Mammary epithelial cell (primary cell): ENCODE measurements at places on chromosomes 1 and 21.

DNA sequence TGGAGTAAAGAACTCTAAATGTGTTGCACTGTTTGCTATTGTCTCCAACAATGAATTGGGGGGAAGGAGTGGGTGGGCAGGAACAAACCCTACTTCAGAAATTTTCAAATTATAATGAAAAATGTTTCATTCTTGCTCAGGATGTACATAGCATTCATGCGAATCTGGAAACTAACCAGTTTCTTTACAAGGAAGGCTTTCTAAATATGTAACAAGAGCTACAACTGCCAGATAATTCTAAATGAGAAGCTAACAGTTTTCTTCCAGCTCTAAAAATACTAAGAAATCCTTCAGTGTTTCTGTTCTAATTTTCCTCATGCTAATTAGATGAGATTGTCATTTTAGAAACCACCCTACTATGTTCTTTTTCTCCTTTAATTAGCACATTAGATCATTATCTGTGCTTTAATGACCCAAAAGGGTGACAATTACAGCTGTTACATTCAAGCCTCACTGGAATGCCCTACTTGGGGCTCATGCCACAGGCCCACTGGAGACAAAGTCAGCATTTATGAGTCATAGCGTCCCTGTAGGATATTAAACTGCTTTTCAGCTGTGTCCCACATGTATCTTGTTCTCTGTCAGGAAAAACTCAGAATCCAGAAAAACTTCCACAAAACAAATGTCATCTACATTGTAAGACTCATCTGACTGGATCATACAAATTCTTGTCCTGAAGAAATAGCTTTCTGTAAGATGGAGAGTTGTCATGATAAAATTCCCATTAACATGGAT lies 804.6 kb upstream of the CXADR start:
- no peak for DNase-seq

- no peak for DNase-seq
Measured at GRCh38 chr1:158249646-158250045, 4.6 kb upstream of the CD1A start.

DNA sequence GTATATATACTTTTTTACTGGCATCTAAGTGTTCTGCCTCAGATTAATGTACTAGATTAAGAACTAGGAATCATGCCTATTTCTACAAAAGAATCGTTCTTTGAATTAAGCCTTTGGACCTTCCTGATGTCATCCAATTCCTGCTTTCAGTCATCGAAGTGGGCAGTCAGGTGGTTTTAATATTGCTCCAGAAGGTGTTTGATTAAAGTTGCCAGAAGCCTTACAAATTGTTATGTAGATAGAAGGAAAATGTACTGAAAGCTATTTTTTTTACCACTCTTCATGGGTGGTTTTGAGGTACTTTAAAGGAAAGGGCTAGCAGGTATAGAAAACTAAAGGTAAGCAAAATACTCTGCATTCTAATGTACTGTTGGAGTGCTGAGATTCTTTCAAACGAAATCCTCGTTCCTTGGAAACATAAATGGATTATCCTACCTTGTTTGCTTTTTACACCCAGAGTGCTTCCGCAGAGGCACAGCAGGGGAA lies 716 bp downstream of the CTBS start:
- peak; percentile 13 for DNase-seq

- no peak for DNase-seq
Measured at GRCh38 chr1:42806171-42806570, 10.8 kb upstream of the ERMAP start.

- DNase-seq, result no peak
Measured at GRCh38 chr1:161491472-161491871, 13.8 kb upstream of the FCGR2A start.

DNA sequence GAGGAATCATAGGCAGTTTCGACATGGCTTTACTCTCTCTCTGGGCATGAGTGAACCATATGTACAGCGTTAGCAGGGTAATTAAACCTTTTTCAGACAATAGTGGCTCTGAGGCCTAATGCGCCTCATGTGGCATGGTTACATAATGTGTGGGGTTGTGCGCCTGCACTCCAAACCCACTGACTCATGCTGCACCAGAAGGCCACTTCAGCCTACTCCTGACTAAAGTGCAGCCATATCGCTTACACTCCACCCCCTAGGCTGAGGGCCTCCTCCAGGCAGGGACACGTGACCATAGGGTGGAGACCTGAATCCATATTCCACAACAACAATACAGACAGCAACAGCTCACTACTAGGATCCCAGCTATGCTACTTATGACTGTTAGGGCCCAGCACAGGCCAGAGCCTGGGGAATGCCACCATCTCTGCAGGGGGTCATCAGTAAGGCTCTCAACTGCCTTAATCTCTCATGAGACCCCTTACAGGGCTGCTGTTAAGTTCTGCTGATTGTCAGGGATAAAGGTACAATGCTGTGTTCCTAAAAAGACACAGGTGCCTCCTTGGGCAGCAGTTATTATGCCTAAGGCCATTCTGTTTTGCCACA lies 13.4 kb upstream of the ODF2L start:
- DNase-seq, result no peak

GRCh38 chr21:42156690-42157605 lies 62.0 kb upstream of the ABCG1 start:
- DNase-seq, result no peak

GRCh38 chr21:19998453-19998852 lies 999.8 kb upstream of the NCAM2 start:
- no peak for DNase-seq

GRCh38 chr1:91621907-91622306 lies 121.3 kb downstream of the CDC7 start:
- DNase-seq, result no peak

- no peak for DNase-seq
Measured at GRCh38 chr1:154861607-154862094, 8.4 kb downstream of the KCNN3 start.

DNA sequence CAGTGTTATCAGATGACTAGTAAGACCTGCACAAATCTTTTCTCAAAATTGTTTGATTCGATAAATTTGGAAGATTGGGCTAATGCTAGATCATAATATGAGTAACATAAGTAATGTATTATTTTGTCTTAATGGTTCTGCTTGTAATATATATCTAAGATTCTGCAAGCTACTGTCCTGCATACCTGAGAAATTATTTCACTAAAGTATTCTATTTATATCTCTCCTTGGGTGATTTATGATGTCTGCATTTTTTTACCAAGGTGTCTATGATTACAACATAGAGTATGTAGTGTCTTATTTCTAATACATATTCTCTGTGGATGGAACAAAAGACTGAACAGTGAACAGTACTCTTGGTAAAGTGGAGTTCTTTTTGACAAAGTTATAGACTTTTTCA lies 166.6 kb downstream of the CLEC20A start:
- peak; percentile 47 for DNase-seq

DNA sequence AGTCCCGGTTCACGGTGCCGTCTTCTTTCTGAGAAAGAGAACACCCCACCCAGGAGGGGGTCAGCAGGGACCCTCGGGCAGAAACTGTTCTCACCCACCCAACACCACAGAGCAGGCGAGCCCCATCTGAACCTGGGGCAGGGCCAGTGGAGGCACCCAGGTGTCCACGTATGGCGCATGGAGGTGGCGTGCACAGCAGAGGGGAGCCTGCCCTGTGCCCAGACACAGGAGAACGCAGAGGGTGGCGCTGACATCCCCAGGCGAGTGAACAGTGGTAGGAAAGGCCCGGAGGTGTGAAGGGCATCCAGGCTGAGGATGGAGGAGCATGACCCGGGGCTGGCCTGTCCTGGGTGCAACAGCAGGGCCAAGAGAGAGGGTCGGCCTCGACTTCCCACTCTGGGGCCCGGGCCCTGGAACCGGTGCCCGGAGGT lies 91.1 kb downstream of the STUM start:
- DNase-seq, result no peak

DNA sequence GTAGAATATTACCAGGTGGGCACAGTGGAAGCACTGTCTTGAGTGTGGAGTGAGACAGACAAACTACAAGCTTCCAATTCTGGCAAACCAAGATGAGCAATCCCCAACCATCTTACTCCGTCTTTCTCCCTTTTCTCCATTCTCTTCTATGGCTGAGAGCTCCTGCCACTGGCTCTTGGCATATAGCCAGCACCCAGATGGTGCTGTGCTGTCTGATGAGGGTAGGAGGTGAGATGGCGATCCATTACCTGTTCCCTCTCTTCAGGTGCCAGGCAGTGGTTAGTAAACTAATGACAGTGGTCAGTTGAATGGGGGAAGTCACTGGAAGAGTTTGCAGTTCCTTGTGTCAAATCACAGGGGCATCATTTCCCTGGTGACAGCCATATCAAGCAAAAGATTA lies 108.4 kb downstream of the FNBP1L start:
- DNase-seq, result peak; percentile 26

GRCh38 chr1:23344987-23345472 lies 946 bp upstream of the HNRNPR start:
- no peak for DNase-seq

- no peak for DNase-seq
Measured at GRCh38 chr1:69088571-69088970, 479.2 kb upstream of the LRRC7 start.

- no peak for DNase-seq
Measured at GRCh38 chr1:36231191-36231590, 6.9 kb downstream of the THRAP3 start.

- no peak for DNase-seq
Measured at GRCh38 chr1:25001125-25001915, 71.2 kb upstream of the RUNX3 start.

DNA sequence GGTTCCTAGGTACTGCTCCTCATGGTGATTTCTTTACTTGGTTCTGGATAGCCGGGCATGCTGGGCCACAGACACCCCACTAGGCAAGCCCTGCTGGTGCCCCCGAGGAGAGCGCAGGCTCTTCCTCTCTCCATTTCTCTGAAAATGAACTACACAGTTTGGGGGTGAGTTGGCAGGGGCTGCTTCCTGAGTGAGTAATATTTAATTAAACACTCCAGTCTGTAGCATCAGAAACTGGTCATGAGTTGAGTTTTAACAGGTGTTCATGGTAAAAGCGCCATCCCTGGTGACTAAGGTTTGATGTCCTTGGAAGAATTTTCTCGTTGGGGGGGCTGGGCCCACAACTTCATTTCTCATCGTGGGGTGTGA lies 1.7 kb downstream of the SPSB1 start:
- DNase-seq, result peak; percentile 89

DNA sequence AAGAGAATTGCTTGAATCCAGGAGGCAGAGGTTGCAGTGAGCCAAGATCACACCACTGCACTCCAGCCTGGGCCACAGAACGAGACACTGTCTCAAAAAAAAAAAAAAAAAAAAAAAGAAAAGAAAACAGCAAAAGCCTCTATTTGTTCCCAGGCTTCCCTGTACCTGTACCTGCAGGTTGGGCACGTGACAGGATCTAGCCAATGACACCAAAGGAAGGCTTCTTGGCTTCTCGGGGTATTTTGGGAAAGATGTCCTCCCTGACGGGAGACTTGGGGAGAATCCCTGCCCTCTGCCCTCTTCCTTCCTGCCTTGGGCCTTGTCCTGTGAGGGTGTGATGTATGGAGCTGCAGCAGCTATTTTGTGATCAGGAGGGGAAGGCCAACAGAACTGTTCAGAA lies 22.8 kb downstream of the TMCO4 start:
- DNase-seq, result no peak

GRCh38 chr21:46606427-46606813 lies 1.5 kb upstream of the S100B start:
- no peak for DNase-seq

DNA sequence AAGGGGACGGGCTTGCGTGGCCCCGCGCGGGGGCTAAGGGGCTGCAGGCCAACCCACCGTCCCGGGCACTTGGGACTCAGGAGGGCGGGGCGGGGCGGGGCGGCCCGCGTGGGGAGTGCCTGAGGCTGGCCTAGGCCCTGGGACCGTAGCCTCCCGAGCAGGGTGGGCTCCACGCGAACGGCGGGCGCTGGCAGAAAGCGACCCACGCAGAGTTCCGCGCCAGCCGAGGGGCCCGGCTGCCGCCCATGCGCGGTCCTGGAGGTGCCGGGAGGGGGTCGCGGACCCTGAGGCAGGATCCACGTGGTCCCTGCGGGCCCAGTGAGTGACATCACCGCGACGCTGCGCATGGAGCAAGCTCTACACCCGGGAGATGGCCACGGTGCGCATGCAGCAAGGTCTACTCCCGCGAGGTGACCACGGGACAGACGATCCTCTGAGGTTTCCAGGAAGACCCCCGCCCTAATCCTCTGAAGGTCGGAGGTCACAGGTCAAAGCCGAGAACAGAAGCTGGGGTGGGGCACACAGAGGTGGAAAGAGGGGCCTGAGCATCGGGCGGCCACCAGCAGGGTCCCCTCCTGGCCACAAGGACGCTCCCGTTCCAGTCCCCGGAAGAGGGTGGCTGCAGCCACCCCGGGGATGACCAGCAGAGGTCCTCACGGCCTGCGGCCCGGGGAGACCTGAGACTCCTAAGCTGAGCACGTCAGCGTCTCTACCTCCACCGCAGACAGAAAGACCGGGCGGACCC lies 13.5 kb upstream of the SLC19A1 start:
- peak; percentile 56 for DNase-seq

DNA sequence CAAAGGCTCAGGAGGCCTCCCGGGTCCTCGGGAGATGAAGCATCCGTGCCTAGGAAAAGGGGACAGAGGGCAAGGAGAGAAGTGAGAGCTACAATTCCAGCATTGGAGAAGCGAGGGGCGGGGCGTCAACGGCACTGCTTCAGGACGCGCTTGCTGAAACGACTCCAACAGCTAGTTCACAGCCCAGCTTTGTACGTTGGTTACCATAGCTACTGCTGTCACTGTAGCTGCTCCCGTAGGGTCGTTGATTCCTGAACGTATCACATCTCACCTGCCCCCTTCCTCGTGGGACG lies 63.1 kb downstream of the TOR1AIP2 start:
- DNase-seq, result no peak

DNA sequence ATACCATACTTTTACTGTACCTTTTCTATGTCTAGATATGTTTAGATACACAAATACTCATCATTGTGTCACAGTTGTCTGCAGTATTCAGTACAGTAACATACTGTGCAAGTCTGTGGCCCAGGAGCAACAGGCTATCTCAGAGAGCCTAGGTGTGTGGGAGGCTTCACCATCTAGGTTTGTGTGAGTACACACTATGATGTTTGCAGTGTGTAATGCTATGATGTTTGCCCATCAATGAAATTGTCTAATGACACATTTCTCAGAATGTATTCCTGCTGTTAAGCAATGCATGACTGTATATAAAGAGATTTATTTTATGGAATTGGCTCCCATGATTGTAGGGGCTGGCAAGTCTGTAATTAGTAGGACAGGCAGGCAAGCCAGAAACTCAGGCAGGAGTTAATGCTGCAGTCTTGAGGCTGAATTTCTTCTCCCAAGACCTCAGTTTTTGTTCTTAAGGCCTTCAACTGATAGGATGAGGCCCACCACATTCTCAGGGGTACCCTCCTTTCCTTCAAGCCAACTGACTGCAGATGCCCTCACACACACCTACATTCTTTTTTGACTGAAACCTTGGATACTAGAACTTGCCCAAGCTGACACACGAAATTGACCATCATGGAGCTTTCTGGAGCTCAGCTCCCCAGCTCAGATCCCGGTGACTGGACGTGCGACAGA lies 7.7 kb upstream of the AGTRAP start:
- no peak for DNase-seq

- no peak for DNase-seq
Measured at GRCh38 chr1:214324896-214325800, 44.2 kb downstream of the SMYD2 start.

GRCh38 chr1:22489823-22490222 lies 38.2 kb downstream of the ZBTB40 start:
- DNase-seq, result no peak
